Stimulated activated CD4-positive, alpha-beta T cell treated with anti-CD3 and anti-CD28 coated beads, TNF-alpha, amount 100 ng/mL, for 4 hours (primary cell): ENCODE measurements at places on chromosomes 16 and 17.

GRCh38 chr17:74379495-74380085, 12.3 kb downstream of the GPR142 start:
- DNase-seq, result peak; percentile 88

- no peak for DNase-seq
Observed at GRCh38 chr17:61570118-61570517, 20.9 kb downstream of the NACA2 start.

DNA sequence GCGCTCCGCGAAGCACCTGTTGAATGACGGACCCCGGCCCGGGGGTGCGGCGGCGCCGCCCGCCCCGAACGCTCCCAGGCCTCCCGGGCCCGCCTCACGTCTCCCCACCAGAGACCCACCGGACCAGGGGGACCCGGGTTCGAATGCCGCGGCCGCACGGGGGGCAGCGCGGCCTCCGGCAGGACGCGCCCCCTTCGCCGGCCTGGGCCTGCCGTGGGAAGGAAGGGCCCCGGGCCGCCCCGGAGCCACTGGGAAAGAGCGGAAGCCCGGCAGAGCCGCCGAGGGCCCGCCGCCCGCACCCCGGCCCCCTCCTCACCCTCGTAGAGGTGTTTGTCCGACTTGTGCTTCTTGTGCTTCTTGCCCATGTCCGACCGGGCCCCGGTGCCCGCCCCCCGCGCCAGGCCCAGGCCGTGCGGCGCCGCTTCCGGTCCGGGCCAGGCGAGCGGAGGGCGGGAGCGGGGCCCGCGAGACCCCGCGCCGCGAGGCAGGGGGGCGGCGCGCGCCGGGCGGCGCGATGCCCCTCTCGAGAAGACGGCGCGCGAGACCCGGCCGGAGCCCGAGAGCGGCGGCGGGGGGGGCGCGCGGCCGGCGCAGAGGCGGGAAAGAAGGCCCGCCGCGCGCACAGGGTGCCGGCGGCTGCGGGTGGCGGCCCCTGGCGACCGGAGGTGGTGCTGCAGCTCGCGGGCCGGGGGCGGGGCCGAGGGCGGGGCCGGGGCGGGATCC, at the start of gene BRD7:
Gene BRD7, minus strand, starts transcription at position 579 of the 723 bp plus-strand sequence. Its CDS starts 214 bp downstream, at position 365.
- peak; percentile 49 for DNase-seq

- DNase-seq, result no peak
Observed at GRCh38 chr17:12667299-12667958, 1.7 kb downstream of the MYOCD start.

GRCh38 chr17:29151567-29151966, 28.6 kb downstream of the MYO18A start:
- DNase-seq, result no peak

GRCh38 chr17:60387666-60388065, 4.3 kb downstream of the USP32 start:
- no peak for DNase-seq

GRCh38 chr16:84543253-84543652, 38.8 kb upstream of the MEAK7 start:
- no peak for DNase-seq

DNA sequence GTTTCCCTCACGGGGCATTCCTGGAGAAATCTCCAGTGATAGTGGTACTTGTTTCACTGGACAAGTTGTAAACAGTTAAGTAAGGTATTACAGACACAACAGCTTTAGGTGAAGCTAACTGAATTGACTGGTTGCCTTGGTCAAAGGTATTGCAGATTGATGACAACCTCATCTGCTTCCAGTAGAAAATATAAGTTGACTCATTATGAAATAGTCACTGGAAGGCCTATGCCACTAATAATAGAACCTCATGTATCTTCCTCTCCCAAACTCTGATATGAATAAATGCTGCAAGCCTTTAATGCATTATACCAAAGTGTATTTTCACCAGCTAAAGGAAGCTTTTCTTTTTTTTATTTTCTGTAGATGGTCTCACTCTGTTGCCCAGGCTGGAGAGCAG, 44.8 kb downstream of the GLG1 start:
- DNase-seq, result no peak

- DNase-seq, result no peak
Observed at GRCh38 chr16:20826039-20826566, 19.8 kb downstream of the REXO5 start.

- no peak for DNase-seq
Observed at GRCh38 chr17:68701046-68701445, 99.9 kb upstream of the FAM20A start.

DNA sequence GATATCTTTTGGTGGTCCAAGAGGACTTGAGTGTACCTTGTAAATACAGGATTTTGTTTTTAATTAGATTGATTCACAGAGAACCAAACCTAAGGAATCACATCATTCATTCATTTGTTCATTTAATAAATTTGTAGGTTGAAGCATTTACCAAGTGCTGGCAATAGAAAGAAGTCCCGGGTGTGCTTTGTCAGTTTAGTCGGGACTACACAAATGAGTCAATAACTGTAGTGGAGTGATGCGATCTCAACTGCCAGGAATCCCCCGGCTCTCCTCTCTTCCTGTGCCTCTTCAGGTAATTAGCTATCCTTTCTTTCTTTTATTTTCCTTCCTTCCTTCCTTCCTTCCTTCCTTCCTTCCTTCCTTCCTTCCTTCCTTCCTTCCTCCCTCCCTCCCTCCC, 1.4 kb upstream of the WWOX start:
- DNase-seq, result no peak

GRCh38 chr17:30513346-30513745, 36.1 kb downstream of the GOSR1 start:
- DNase-seq, result no peak

GRCh38 chr17:30290077-30290476, 1.7 kb downstream of the BLMH start:
- no peak for DNase-seq

DNA sequence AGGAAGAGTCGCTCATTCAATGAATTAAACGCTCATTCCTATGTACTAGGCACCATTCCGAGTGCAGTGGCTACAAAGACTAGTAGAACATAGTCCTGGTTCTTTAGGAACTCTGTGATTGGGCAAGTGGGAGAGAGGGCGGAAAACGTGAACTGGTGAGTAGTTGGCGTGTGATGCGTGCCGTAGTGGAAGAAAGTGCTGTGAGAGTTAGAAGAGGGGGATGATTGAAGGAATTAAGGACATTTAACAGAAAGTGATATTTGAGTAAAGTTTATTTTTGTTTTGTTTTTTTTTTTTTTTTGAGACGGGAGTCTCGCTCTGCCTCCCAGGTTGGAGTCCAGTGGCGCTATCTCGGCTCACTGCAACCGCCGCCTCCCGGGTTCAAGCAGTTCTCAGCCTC, 7.9 kb upstream of the SLFN14 start:
- no peak for DNase-seq
